ENCODE measurements at places on chromosomes 5 and 9.

DNA sequence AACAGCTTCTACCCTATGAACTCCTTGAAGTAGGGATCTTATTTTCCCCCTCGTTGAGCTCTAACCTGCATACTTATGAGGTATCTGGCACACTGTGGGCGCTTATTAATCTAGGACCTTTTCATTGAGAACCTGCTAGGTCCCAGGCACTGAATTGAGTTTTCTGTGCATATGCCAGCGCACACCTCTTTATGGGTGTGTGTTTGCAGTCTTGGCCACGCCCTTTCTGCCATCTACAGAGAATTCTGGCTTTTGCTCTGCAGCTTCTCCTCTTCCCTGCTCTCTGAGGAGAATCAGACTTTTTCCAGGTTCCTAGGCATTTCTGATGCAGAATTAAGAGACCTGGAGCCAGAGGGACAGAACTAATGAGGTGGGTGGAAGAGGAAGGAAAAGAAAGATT is 25.4 kb upstream of the SSBP2 start:
- no peak for DNase-seq

DNA sequence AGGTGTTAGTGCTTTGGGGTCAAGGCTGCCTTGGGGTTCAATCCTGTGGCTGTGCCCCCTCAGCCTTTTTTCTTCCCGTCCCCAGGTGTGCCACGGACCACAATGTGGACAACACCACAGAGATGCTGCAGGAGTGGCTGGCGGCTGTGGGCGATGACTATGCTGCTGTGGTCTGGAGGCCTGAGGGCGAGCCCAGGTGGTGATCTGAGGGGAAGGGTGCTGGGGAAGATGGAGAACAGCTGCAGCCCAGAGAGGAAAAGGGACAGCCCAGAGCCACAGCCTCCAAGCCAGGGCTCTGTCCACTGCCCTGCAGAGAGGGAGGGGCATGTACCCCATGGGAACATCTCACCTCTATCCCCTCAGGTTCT is 2.1 kb downstream of the CERCAM start:
- no peak for DNase-seq

DNA sequence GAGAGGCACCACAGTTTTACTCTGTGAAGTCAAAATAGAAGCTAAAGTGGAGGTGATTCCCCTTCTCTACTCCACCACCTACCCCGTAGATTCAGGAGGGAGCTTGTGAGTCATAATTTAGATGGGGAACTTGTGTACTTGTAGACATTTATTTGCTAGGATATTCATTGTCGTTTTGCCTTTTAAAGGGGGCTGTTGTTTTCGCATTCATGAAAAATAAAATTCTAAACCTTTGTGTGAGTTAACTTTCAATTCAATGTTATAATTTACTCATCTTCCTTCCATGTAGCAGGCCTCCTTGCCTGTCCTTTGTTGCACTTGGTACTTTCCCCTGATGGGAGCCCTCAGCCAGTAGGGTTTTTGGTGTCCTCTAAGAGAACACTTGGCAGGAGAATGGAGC is 22.0 kb downstream of the SECISBP2 start:
- no peak for DNase-seq

- DNase-seq = no peak
These were observed 25.1 kb downstream of the FGF18 start for GRCh38 chr5:171444582-171444981.

- no peak for DNase-seq
These were observed 42.4 kb downstream of the SERINC5 start for GRCh38 chr5:80213466-80213865.

DNA sequence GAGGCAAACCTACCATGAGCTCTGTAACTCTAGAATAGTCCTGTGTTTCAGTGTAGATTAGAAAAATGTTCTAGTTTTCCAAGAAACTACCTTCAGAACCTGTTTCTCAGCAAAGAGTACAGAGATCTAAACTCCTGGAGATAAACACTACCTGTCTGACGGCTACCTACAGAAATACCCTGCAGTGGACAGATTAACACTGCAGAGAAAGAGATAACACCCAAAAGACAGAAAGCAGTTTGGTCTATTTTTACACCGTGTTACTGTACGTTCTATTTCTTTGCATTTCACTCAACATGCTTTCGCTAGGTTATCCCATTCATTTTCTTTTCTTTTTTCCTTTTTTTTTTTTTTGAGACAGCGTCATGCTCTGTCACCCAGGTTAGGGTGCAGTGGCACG is 11.6 kb downstream of the SCAI start:
- no peak for DNase-seq

DNA sequence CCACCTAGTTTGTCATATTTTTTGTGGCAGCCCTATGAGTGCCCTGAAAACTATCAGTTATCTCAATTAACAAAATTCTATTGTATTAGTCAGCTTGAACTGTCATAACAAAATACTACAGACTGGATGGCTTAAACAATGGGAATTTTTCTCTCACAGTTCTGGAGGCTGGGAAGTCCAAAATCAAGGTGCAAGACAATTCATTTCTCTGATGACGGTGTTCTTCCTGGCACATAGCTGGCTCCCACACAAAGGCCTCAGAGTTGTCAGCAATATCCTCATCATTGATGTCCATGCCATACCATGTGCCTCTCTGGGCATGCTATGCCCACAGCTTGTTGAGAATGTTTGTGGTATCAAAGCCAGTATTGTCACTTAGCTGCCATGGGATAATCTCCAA is 691.9 kb downstream of the NR2F1-AS1 start:
- DNase-seq = no peak

GRCh38 chr5:74617202-74617601 is 23.3 kb downstream of the ENC1 start:
- DNase-seq = no peak

- no peak for DNase-seq
These were observed 143.9 kb upstream of the SLC1A3 start for GRCh38 chr5:36462295-36463021.

DNA sequence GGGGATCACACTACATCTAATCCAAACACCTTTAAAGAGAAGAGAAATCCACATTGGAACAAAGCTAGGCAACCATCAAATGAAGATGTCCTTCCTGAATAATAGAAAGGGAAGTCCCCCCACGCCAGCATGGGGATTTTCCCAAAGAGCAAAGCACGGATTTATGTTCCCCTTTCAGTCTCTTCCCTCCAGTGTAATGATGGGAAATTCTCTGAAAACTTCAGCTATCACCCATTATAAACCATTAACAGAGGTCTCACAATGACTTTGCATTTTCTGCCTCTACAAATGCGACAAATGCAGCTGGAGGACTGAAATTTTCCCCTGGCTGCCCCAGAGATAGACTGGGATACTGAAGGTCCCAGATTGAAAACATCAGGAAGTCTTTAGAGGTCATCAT is 368.7 kb downstream of the EFNA5 start:
- no peak for DNase-seq

DNA sequence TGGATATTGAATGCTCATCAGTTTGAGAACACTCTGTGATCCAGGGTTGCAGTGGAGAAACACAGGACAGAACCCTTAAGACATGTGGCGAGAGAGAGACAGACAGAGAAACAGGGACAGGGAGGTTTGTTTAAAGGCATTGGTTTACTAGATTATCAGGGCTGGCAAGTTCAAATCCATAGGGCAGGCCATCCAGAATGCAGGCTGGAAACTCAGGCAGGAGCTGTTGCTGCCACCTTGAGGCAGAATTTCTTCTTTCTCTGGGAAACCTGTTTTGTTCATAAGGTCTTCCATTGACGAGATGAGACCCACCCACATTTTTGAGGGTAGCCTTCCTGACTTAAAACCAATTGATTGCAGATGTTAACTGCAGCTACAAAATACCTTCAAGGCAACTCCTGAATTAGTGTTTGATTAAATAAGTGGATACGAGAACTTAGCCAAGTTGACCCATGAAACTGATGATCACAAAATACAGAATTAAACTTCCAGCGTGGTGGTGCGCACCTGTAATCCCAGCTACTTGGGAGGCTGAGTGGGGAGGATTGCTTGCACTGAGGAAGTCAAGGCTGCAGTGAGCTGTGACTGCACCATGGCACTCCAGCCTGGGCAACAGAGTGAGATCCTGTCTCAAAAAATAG is 55.9 kb downstream of the NSUN2 start:
- DNase-seq = peak; percentile 54

GRCh38 chr5:80763211-80763610 is 108.4 kb upstream of the DHFR start:
- DNase-seq = no peak

- DNase-seq = no peak
These were observed 24.9 kb downstream of the FRMPD1 start for GRCh38 chr9:37675661-37676060.

DNA sequence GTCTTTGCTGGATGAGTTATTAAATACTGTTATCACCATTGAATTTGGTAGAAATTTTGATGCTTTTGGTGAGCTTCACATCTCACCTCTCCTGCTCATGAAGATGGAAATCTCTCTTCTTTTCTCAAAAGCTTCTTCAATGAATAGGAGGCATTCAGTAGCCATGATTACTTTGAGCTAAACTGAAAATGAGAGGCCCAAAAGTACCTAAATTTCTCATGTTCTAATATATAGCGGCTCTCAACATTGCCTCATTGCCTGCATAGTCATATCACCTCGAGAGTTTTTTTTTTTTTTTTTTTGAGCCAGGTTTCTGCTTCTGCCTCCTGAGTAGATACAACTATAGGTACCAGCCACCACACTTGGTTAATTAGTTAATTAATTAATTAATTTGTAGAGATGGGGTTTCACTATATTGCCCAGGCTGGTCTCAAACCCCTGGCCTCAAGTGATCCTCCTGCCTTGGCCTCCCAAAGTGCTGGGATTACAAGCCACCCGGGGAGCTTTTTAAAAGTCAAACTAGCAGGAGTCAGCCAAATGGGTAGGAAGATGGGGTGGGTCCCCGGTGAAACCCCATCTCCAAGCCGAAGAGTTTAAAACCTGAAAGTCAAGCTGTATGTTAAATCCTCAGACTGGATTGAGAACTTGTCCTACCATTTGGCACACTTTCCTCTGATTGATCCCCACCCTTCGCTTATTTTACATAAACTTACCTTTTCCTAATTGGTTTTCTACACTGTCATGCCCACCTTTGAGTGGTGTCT is 169.0 kb downstream of the DOCK2 start:
- DNase-seq = no peak

GRCh38 chr5:5165541-5166002 is 25.4 kb downstream of the ADAMTS16 start:
- no peak for DNase-seq
